Activated T-cell treated with anti-CD3 and anti-CD28 coated beads for 48 hours (primary cell): ENCODE measurements at places on chromosomes 5 and 9.

GRCh38 chr5:169164481-169164925, 136.4 kb downstream of the SLIT3 start:
- no peak for DNase-seq

- DNase-seq, result no peak
These were observed 3.6 kb upstream of the ENG start for GRCh38 chr9:127858041-127858512.

GRCh38 chr5:150585781-150586341, 54.6 kb upstream of the SYNPO start:
- no peak for DNase-seq

GRCh38 chr5:93145767-93146166, 435.3 kb downstream of the NR2F1-AS1 start:
- DNase-seq, result no peak

DNA sequence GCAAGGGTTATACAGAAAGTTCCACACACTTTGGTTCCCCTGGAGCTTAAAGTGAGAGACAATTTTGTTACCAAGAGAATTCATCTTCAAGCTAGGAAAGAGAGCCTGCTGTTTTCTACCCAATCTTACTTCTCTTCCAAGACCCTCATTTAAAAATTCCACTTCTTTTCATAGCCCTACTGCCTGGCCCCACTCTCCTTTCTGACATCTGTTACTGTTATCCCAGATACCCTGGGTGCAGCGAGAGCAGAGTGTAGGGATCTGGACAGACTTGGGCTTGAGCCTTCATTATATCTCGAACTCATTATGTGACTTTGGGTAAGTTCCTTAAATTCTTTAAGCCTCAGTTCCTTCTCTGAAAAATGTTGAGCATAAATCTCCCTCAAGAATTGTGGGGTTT, 263.1 kb downstream of the ASTN2 start:
- no peak for DNase-seq

DNA sequence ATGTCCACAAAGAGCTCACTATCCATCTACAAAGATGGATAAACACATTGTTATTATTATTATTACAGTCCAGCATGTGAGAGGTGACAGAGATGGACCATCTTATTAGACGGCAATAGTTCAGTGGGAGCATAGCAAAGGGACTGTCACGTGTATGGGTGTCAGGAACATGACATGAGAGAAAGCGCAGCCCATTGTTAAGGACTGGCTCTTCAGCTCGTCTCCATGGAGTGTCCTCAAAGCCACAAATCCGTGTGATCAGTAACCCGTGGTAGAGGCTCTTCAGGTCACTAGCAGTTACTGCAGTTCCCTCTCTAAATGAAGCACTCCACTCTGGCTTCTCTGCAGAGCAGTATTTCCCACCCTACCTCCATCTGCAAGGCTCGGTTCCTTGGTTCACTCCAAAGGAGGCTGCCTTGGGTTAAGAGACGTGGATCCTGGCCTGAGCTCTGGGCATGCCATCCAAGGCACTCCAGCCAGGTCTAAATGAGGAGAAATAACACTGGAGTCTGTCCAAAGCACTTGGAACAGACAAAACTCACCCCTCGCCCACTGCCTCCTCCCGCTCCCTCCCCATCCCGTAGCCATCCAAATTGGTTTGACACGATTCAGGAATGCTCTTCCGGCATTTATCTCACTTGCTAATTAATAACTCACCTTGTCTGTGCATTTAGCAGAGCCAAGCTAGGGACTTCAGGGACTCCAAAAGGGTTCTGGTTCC, 122.3 kb upstream of the WWC1 start:
- DNase-seq, result no peak

GRCh38 chr5:36722900-36723299, 116.5 kb downstream of the SLC1A3 start:
- no peak for DNase-seq

- DNase-seq, result no peak
These were observed 1.2 kb upstream of the RABGAP1 start for GRCh38 chr9:122939601-122940000.

- DNase-seq, result no peak
These were observed 450 bp downstream of the GPBP1 start for GRCh38 chr5:57174128-57174889.

DNA sequence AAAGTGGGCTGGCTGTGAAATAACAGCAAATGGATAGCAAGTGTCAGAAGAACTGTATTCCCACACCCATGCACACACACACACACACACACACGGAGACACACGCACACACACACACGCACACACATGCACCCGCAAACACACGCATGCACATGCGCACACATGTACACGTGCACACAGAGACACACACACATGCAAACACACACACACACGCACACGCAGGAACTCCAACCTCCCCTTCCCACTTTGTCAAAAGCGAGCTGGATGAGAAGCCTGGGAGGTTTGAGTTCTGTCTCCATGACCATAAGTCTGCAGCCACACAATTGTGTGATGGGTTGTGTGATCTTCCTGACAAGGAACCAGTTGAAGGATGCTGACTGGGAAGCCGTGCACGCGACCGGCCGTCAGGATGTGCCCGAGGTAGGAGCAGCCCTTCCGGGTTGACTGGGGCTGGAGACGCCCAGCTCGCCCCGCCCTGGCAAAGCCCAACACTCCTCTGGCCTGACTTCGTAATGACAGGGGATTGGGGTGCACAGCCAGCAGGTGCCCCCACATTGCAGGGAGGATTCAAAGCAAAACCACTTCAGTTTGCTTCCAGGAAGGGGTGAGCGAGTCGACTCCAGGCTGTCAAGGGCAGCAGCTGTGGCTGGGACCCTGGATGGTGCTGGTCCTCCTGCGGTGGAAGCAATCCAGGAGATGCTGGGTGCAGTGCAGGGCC, 29.3 kb upstream of the NKD2 start:
- DNase-seq, result no peak

DNA sequence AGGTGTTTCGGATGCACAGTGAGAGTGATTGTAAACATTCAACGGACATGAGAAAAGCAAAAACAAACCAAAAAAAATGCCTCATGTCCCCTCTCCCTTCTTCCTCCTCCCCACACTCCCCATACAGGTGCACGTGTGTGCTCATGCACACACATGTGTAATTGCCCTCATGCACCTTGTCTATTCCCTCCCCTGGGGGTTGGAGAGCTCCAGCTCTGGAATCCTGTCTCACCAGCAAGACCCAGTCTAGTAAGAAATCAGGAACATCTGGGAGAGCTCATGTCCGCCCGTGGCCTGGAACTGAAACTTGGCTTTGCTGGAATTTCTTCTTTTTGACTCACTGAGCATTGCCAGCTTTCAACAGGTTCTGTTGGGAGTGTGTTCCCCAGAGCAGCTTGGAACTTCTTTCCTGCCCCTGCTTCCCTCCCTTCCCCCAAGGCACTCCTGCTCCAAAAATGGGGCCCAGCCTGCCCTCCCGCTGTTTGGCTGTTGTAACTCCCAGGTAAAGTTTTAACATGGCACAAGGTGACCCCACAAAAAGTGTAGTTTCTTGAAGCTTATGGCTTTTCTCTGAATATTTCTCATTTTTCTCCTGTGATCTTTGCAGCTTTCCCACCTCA, 190.1 kb downstream of the NR3C1 start:
- no peak for DNase-seq

DNA sequence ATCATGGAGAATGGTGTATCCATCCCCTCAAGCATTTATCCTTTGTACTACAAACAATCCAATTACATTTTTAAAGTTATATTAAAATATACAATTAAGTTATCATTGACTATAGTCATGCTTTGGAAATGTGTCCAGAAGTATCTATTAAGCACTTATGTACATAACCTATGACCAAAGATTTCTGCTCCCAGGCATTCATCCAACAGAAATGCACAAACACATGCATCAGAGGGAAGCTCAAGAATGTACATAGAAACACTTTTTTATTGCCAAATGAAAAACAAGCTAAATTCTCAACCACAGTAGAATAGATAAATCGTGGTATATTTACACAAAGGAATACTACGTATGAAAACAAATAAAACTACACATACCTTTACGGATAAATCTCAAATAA, 700.5 kb upstream of the ZNF608 start:
- DNase-seq, result no peak

DNA sequence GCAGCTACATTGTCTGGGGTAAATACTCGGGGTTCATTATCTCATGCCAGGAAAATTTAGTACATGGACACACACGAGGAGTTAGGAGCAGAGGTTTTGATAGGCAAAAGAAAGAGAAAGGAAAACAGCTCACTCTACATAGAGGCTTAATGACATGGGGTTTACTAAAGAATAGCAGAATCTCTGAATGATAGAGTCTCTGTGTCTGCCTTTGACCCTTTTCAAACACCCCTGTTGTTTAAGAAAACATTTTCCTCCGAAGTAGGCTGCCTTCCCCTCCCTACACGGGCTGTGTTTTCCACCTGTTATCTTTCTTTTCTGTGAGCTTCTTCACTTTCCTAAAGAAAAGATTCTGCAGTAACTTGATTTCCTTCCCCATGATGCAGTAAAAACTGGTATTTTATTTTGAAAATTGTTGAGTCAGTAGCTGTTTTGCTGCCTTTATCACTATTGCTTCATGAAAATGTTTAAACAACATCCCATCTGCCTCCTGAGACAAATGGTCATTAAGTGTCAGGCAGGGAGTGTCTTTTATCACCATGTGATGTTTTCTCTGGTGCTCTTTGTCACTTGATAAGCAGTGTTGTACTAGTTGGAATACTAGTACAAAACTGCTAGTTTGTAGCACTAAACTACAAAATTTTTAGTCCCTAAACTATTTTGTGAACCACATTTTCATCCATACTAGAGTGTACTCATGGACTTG, 76.6 kb downstream of the PPIC start:
- no peak for DNase-seq

GRCh38 chr5:154899151-154899816, 38.7 kb downstream of the GEMIN5 start:
- DNase-seq, result no peak

GRCh38 chr9:92965759-92966517, 18.6 kb downstream of the FGD3 start:
- DNase-seq, result no peak

- no peak for DNase-seq
These were observed 1166.2 kb downstream of the MAT2B start for GRCh38 chr5:164671640-164672039.

DNA sequence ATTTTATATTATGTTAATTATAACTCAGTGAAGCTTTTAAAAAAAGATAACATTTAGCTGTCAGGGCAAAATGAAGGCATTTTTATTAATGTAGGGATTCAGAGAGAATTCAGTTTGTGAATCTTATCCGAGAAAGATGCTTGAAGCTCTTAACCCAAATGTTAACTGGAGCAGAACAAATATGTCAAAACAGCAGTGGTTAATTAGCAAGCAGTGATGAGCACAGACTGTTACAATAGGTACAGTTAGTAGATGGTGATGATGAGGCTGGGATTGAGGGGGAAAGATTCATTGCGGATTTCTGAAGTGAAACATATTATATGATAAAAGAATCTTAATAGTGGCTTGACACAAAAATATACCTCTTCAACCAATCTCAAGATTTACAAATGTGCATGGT, 356.7 kb downstream of the DIRAS2 start:
- no peak for DNase-seq

DNA sequence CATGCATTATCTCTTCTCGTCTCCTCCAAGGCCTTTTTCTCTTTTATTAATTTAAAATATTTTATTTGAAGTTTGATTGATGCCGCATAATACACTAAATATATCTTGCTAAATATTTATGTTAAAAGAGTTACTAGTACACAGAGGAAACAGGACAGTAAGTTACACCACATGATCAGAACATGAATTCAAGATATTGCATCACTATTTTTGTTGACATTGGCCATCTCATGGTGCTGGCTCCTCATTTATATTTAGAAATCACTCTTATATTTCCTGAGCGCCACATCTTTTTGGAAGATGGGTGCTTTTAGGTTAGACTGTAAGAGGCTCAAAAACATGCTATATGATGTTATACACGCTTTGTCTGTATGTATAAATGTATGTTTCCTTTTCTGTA, 23.0 kb downstream of the SPEF2 start:
- DNase-seq, result no peak

GRCh38 chr5:151079838-151080612, 809 bp downstream of the TNIP1 start:
- DNase-seq, result peak; percentile 49

DNA sequence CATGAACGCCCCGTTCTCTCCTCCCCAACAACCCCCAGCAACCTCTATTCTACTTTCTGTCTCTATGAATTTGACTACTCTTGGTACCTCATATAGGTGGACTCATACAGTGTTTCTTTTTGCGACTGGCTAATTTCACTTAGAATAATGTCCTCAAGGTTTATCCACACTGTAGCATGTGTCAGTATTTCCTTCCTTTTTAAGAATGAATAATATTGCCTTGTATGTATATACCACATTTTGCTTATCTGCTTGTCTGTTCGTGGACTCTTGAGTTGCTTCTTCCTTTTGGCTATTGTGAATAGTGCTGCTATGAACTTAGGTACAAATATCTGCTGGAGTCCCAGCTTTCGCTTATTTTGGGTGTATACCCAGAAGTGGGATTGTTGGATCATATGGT, 42.7 kb downstream of the IQGAP2 start:
- DNase-seq, result no peak

- DNase-seq, result no peak
These were observed 61.8 kb downstream of the PFDN1 start for GRCh38 chr5:140240987-140241706.

- DNase-seq, result no peak
These were observed 565.3 kb upstream of the BRINP1 start for GRCh38 chr9:119934497-119934896.

- no peak for DNase-seq
These were observed 371.9 kb downstream of the CETN3 start for GRCh38 chr5:90037646-90038045.

GRCh38 chr9:127990554-127990953, 9.8 kb upstream of the EEIG1 start:
- DNase-seq, result no peak

DNA sequence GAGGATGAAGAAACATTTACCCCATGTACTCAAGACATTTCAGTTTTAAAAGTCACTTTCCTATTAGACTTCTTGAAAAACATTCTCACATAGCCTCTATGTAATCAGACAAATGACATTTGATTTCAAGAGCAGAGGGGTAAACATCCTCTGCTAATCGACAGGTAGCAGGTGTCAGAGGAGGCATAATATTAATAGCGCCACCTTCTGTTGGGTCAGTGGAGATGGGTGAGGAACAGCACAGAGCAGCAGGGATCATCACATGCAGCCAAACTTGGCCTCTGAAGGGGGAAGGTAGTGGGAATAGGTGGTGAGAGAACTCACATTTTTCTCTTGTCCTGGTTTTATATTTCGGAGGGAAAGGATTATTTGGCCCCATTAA, 3.3 kb upstream of the LSM11 start:
- no peak for DNase-seq

DNA sequence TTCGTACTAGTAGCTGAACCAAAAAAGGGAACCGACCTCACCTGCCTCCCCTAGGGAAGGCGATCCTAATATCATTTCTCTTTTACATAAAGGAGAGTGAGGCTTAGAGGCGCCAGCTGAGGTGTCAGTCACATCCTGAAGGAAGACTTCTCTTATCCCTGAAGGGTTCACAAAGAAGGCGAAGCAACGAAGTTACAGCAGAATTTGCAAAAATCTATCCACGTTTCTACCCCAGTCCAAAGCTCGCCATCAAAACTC, 598 bp upstream of the KIAA1191 start:
- DNase-seq, result no peak
